ENCODE measurements at places on chromosomes 3 and 15.

GRCh38 chr15:101087172-101087769, 164.6 kb downstream of the CHSY1 start:
- no peak for DNase-seq

- DNase-seq = no peak
Measured at GRCh38 chr3:34258271-34258998, 460.0 kb downstream of the PDCD6IP start.

- DNase-seq = no peak
Measured at GRCh38 chr3:126349611-126350501, 7.4 kb downstream of the KLF15 start.

DNA sequence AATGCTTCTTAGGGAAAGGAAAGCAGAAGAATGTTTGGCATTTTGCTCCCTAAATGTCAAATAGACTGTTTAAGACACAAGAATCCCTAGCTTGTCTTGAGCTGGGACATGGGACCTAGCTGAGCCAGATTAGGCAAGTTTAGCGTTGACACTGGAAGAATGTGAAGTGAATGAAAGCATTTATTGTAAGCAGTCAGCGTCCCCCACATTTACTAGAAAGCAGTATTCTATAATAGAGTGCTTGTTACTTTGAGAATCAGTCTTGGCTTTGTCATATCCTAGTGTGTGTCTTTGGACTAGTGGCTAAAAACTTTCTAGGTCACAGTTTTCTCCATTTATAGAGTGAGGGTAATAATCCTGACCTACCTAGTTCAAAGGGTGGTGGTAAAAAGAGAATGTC, 161.6 kb downstream of the ADAMTSL3 start:
- no peak for DNase-seq

- peak; percentile 76 for DNase-seq
Measured at GRCh38 chr3:185733980-185734724, 90.7 kb downstream of the IGF2BP2 start.
